Nephron progenitor cell (in vitro differentiated cells): ENCODE measurements at places on chromosomes 2 and 18.
A peak's percentile ranks its signal among the peaks of the same experiment; 100 is the strongest.

DNA sequence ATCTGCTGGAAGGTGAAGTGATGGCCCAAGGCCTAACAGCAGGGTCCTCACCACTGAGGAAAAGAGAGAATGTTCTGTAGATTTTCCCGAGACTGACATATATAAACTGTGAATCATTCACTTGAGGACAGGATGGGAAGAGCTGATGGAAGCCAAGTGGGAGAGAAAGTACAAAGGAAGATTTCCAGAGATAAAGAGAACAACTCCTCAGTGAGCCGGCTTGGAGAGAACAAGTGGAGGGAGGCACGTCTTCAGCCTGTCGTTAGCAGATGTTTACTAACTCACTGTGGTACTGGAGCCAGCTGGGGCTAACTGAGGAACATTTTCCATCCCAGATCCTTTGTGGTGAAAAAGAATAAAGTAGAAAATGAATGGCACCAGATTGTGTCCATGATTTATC, 552.9 kb upstream of the TNP1 start:
- DNase-seq: no peak

GRCh38 chr2:179849719-179850118, 11.7 kb downstream of the ZNF385B start:
- DNase-seq: no peak

- peak; percentile 31 for DNase-seq
These were observed 61.9 kb downstream of the SPRED2 start for GRCh38 chr2:65370387-65371073.

GRCh38 chr18:4060427-4061281, 394.5 kb downstream of the DLGAP1 start:
- no peak for DNase-seq

- DNase-seq: no peak
These were observed 97.9 kb downstream of the ATL2 start for GRCh38 chr2:38279201-38279600.

DNA sequence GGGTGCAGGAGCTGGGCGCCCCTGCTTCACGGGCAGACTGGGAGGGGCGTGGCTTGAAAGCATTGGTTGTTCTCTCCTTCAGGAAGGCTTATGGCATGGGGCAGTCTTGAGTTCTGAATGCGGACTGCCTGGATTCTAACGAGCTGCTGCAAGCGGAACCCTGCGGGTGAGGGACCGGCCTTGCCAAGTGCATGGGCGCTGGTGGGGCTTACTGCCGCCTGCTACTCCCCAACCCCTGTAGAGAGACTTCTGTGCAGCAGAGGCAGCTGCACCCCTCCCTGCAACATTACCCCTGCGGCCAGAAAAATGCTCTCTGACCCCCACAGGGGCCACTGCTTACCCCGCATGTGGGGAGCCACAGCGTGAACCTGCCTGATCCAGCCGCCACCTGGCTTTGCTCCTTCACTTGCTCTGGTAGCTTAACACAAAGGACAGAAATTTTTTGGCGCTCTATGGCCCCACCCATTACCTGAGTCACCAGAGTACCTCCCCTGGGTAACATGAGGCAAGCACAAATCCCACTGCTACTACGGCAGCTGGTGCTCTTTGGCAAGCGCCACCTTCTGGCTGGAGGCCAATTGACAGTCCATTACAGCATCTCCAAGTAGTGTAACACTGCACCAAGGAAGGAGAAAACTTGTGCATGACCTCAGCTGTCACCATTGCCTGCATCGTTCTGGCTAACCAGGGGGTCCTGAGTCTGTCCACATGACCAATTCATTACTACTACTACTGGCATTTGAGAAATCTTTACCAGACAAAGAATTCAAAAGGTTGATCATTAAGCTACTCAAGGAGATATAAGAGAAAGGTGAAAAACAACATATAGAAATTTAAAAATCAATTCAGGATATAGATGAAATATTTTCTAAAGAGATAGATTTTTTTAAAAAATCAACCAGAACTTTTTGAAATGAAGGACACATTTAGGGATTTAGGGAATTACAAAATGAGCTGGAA, 35.4 kb downstream of the MYL12B start:
- peak; percentile 87 for DNase-seq

- no peak for DNase-seq
These were observed 16.3 kb downstream of the GKN2 start for GRCh38 chr2:68936427-68936826.

GRCh38 chr2:96959406-96960110, 26.8 kb downstream of the FAM178B start:
- DNase-seq: no peak

DNA sequence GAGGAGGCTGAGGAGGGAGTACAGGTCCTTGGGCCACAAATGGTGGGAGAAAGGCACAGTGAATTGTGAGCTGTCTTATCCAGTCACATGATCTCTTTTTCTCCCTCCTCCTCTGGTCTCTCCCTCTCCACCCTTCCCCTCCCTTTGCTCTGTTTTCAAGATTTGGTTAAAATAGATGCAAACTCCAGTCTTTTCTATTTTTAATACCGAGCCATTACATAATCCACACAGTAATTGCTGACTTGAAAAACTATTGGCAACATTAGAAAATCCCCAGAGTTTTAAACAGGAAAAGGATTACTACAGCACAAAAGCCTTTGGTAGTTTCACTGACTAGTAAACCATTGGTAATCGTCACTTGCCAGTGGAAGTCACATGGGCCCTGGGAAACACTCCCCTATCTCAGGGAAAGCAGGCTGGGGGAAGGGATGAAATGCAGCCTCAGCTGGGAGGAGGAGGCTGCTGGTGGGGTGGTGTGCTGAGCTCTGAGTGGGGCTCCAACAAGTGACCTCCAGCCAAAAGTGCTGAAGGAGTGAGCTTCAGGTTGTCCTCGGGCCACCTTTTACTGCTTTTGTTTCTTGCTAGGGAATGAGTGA, 57.4 kb upstream of the PCBP1 start:
- peak; percentile 14 for DNase-seq

GRCh38 chr2:136407952-136408318, 290.0 kb upstream of the CXCR4 start:
- no peak for DNase-seq

DNA sequence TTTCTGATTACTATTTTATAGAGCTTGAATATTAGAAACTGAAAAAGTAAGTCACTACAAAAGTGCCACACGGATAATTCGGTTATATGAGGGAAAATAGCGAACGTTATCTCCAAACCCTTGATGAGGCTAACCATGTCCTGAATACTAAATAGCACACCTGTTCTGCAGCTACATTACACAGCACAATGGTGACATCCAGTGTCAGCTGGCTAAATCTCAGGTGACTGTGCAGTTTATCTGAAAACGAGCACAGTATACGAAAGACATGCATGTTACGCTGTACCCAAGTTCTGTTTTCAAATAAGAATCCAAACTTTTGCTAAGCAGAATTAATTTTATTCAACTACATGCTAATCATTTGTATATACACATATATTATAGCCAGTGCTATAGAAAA, 9.0 kb downstream of the CCDC68 start:
- no peak for DNase-seq

DNA sequence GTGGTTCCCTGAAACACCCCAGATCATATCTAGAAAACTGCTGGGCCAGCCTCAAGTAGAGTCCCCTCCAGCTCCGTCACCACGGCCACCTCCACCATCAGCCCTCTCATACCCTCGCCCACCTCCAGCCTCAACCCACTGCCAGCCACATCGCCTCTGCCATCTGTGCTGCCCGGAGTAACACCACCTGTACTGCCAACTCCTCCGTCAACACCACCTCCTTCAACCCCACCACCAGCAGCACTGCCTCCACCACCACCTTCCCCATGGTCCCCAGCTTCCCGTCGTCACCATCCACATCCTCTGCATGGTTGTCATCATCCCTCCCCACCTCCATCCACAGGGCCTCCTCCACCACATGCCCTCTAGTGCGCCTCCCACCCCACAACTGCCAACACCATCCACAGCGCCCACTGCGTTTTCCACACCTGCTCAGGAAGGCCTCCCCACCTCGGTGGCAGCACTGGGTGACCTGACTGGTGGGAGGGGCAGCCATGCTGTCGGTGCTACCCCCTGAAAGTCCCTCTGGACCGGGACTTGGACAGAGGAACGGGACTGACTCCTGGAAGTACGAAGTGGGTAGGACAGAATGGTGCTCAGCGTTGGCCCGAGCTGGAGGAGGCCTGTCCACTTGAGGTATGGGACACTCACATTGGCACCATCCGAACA, 1.6 kb downstream of the SNED1 start:
- no peak for DNase-seq
